ENCODE measurements at places on chromosomes 2 and 18.

- DNase-seq, result no peak
Measured at GRCh38 chr2:11853197-11853588, 106.8 kb downstream of the LPIN1 start.

DNA sequence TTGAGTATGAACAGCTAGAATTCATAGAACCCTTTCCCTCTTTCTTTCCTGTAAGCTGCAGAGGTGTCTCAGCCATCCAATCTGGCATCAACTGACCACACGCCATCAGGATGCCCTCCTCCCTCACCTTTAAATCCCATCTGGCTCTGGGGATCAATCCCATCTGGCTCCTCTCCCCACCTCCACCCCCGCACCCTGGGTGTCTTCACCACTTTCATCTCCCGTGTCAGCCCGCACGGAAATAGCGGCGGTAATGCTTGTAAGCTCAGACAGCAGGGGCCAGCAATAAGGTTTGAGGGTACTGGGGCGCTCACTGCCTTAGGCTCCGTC lies 508 bp upstream of the TUBA4B start:
- no peak for DNase-seq

- no peak for DNase-seq
Measured at GRCh38 chr2:100213595-100213994, 71.2 kb upstream of the AFF3 start.

GRCh38 chr2:263774-264492 lies at the start of gene SH3YL1:
Gene SH3YL1, minus strand, starts transcription at chr2:264032. Its CDS starts 48 bp downstream, at chr2:263984.
- peak; percentile 32 for DNase-seq

DNA sequence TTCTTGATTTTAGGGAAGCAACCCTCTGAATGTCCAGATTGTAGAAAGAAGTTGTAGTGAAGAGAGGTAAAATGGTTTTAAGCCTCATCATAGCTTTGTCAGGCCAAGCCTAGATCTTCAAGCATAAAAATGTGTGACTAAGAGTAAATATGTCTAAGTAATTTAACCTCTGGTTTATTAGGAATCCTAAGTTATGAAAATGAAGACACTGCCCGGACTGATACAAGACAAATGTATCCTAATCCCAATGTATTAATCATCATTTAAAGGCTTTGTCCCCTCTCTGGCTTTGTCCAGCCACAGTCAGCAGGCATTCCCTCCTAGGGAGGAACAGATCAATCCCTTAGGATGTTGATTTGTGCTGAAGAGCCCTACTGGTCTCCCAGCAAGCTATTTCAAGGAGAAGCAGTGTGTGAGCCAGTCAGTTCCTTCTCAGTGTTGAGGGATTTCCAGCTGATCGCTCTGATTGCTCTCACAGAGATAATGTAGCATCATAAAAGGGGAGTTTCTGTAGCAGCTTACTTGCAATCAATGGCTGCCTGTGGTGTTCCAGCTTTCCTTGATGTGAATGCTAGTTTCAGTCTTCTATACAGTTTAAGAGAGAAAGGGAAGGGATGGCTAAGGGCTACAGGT lies 796.1 kb downstream of the EPHA4 start:
- DNase-seq, result no peak

- DNase-seq, result no peak
Measured at GRCh38 chr2:120396861-120397811, 51.2 kb downstream of the INHBB start.

- DNase-seq, result no peak
Measured at GRCh38 chr2:58137221-58137620, 90.6 kb downstream of the VRK2 start.

GRCh38 chr2:179240481-179241451 lies 23.9 kb downstream of the SESTD1 start:
- DNase-seq, result no peak
